ENCODE measurements at places on chromosomes 12 and 14.
A peak's percentile ranks its signal among the peaks of the same experiment; 100 is the strongest.

GRCh38 chr12:57216921-57217879 is 606 bp downstream of the NXPH4 start:
- no peak for DNase-seq

- no peak for DNase-seq
These were observed 105.3 kb upstream of the RTL1 start for GRCh38 chr14:101008631-101009336.

DNA sequence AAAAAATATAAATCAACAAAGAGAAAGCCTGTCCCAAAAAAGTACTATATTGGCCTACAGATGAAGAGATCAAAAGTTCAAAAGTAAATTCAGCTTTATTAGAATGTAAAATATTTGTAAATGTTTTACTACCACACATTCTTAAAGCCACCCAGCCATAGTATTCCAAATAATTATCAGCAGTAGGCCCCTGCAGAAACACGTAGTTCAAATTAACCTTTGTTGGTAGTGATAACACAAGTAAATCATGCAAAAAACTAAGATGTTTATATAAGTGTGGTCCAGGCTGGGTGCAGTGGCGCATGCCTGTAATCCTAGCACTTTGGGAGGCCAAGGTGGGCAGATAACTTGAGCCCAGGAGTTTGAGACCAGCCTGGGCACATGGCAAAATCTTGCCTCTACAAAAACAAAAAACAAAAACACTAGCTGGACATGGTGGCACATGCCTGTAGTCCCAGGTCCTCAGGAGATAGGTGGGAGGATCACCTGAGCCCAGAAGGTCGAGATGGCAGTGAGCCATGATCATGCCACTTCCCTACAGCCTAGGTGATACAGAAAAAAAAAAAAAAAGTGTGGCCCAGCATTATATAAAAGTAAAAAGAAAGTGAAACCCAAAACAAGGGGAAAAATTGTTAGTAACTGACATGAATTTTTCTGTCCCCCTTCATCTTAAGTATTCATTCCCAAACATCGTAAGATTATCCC is 17.9 kb downstream of the SPTLC2 start:
- no peak for DNase-seq

- no peak for DNase-seq
These were observed 459.6 kb upstream of the RGS6 start for GRCh38 chr14:71472356-71473340.

GRCh38 chr14:70188659-70189455 is at the start of gene SLC8A3:
Gene SLC8A3, minus strand, starts transcription at chr14:70188951. Its CDS starts 20,529 bp downstream, at chr14:70168422.
- peak; percentile 30 for DNase-seq

DNA sequence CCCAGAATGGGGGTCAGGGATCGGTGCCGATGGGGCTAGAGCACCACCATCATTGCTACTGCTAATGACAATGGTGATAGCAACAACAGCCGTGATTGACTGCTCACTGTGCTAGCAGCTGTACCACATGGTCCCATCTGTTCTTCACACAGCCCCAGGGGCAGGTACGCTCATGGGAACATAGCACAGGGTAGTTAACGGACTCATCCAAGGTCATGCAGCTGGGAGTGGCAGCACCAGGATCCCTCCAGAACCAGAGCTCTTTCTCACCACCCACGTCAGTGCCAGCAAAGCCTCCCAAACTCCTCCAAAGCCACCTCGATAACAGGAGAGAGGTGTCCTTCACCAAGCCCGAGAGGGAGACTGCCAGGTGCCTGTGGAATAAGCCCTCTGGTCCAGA is 11.2 kb upstream of the DYNC1H1 start:
- no peak for DNase-seq

GRCh38 chr14:93045965-93046704 is 69.6 kb downstream of the ITPK1 start:
- no peak for DNase-seq

- DNase-seq: no peak
These were observed 48.3 kb downstream of the NFKBIA start for GRCh38 chr14:35355981-35356841.

- peak; percentile 16 for DNase-seq
These were observed 71.6 kb upstream of the STXBP6 start for GRCh38 chr14:25121337-25122129.

- no peak for DNase-seq
These were observed 44.1 kb upstream of the CISTR start for GRCh38 chr12:53795927-53796326.

- DNase-seq: peak; percentile 88
These were observed 58.2 kb upstream of the BEGAIN start for GRCh38 chr14:100645196-100645981.

- no peak for DNase-seq
These were observed 5.7 kb upstream of the VTI1B start for GRCh38 chr14:67680121-67680602.

GRCh38 chr12:117408161-117408791 is 46.9 kb upstream of the NOS1 start:
- DNase-seq: no peak

DNA sequence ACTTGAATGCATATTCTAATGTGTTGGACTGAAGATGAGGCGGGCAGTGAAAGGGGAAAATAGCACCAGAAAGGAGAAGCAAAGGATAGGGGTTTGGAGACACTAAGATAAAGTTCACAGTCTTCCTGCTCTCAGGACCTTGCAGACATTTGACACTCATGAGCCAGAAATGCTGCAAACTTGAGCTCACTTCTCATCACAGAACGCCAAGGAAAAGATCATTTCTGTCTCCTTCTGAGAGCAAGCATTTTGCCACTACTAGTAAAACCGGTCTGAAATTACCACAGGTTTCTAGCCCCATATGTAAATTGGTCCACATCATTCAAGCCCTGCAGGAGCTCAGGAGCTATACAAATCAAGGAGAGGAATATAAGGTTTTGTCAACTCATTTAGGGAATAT is 44.6 kb upstream of the ANO2 start:
- no peak for DNase-seq

GRCh38 chr12:39138268-39138667 is 232.9 kb upstream of the CPNE8 start:
- DNase-seq: no peak

GRCh38 chr14:23299986-23300686 is 2.5 kb downstream of the PPP1R3E start:
- DNase-seq: no peak

- DNase-seq: no peak
These were observed 98.1 kb downstream of the NEDD1 start for GRCh38 chr12:97005174-97005573.

GRCh38 chr14:104723651-104724406 is at the start of gene ADSS1:
Gene ADSS1, plus strand, starts transcription at chr14:104724229. Its CDS starts 42 bp downstream, at chr14:104724271.
- no peak for DNase-seq

DNA sequence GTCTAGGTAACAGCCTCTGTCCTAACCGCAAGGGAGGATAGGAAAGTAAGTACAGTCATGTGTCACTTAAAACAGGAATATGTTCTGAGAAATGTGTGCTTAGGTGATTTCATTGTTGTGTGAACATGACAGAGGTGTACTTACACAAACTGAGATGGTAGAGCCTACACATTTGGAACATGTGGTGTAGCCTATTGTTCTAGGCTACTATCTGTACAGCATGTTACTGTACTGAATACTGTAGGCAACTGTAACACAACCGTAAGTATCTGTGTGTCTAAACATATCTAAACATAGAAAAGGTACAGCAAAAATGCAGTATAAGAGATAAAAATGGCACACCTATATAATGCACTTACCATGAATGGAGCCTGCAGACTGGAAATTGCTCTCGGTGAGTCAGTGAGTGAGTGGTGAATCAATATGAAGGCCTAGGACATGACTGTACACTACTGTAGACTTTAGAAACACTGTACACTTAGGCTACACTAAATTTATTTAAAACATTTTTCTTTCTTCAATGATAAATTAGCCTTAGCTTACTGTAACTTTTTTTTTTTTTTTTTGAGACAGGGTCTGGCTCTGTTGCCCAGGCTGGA is 13.2 kb upstream of the MDM2 start:
- no peak for DNase-seq

DNA sequence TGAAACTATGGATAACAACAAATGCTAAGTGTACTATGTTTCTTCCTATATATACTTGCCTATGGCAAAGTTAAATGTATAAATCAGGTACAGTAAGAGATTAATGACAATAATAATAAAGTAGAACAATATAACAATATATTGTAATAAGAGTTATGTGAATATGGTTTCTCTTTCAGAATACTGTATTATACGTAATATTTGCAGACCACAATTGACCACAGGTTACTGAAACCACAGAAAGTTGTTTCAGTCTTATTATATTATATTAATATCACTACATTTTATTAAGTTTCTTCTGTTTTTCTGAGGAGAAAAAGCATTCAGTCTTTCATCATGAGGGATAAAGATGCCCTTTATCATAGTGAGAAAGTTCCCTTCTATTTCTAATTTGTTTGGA is 131.2 kb downstream of the EML1 start:
- no peak for DNase-seq

DNA sequence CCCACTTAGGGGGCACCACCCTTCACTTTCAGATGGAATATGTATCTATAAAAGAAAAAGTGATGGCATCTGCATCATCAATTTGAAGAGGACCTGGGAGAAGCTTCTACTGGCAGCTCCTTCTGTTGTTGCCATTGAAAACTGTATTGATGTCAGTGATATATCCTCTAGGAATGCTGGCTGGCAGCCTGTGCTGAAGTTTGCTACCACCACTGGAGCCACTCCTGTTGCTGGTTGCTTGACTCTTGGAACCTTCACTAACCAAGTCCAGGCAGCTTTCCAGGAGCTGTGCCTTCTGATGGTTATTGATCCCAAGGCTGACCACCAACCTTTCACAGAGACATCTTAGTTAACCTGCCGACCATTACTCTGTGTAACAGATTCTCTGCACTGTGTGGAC is 44.7 kb downstream of the RIMKLB start:
- DNase-seq: no peak

DNA sequence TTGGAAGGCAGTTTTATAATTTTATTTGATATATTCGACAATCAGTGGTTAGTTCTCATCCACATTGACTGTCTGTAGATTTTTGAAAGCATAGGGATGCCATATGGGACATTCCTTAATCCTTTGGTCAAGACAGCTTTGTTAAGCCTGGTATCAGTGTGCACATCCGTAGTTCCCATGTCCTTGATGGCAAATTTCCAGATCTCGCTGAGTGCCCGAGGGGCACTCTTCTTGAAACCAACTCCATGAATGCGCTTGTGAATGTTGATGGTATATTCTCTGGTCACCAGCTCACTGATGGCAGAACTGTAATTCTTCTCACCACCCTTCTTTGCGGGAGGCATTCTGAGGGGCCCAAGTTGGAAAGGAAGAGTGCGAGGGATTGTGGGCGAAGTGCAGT is 6.1 kb upstream of the DENND5B start:
- DNase-seq: no peak

GRCh38 chr14:57389646-57390036 is 745 bp upstream of the NAA30 start:
- DNase-seq: no peak

DNA sequence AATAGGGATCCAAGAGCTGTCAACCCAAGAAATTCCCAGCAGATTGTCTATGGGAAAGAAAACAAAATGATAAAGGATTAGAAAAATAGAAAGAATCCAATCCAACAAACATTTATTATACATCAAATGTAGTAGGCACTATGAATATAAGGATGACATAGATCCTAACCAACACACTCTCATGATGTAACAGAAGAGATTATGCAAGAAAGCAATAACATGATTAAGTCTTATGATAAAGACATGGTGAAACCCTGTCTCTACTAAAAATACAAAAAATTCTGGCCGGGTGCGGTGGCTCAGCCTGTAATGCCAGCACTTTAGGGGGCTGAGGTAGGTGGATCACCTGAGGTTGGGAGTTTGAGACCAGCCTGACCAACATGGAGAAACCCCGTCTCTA is 2.7 kb downstream of the MED6 start:
- no peak for DNase-seq

All from SHP77 (cell line).